ENCODE measurements at places on chromosomes 6 and 20.

DNA sequence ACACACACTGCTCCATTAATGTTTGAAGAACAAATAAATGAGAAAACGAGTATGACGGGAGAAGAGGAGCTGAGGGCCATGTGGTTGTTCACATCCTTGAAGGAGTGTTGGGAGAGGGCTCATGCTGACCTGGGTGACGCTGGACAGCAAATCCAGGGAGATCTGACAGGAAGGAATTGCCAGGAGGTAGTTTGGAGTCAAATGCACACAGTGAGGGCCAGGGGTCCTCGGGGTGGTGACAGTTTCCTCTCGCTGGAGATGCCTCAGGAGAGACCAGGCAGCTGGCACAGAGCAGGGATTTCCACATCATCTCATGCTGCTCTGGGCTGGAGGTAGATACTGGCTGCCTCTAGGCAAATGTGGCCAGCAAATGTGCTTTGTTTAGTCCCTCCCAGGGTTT is 2.0 kb upstream of the TMEM181 start:
- DNase-seq: peak; percentile 61

GRCh38 chr6:98828941-98829411 is 5.4 kb upstream of the POU3F2 start:
- no peak for DNase-seq

DNA sequence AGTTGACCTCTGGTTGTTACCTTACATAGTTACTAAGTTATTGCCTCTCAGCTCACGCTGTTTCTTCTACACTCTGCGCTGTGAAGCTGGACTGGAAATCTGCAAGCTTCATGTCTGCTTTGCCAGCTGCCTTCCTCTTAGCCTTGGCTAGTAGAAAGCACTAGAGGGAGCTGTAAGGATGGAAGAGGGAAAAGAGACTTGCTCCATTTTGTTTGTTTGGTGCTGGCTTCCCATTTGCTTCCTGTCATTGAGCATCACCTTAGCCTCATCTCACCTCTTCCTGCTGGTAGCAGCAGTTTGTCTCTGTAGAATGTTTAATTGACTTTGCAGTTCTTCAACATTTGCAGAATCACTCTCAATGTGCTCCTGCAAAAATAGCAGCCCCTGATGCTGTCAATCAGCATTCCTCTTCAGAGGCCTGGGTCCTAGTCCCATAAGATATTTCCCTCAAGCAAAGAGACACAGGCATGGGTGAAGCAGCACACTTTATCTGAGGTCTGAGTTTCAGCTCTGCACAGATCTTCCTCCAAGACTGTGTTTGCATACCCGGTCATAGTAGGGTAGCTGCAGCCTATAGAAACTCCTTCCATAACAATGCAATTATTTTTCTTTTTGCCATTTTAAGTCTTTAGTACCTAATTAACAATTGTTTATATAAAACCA is 302.2 kb upstream of the EPHA7 start:
- no peak for DNase-seq

DNA sequence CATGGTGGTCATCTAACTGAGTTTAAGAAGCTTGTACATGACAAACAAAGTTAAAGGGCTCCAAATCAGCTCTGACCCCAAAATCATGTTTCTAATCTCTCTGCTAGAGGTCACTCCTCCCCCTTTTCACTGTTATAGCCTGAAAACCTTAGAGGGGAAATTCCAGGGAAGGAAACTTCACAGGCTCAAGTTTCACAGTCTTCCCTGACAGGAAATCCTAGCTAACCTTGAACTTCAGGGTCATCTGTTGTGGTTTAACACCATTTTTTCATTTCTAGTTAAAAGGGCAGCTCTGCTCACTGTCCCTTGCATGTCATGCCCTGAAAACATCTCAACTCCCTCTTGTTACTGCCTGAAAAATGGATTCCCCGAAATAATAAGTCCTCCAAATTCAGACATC is 104.4 kb upstream of the BMP2 start:
- no peak for DNase-seq

- DNase-seq: no peak
Observed at GRCh38 chr6:16476861-16477260, 238.5 kb downstream of the GMPR start.

DNA sequence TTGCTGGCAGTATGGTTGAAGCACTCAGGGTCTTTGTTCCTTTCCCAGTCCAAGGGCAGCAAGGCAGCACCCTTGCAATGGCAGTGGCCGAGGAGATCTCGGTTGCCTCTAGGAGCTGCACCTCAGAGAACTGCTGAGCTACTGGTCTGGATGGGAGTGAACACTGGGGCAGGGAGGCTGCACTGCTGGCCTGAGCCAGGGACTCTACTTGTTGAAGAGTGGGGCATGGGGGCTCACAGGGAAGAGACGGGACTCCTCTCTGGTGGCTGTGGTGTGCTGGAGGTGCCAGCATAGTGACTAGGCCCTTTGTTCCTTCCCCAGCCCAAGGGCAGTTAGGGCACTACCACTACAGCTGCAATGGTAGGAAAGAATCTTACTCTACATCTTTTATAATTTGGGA is 203.0 kb downstream of the ZDHHC14 start:
- no peak for DNase-seq

DNA sequence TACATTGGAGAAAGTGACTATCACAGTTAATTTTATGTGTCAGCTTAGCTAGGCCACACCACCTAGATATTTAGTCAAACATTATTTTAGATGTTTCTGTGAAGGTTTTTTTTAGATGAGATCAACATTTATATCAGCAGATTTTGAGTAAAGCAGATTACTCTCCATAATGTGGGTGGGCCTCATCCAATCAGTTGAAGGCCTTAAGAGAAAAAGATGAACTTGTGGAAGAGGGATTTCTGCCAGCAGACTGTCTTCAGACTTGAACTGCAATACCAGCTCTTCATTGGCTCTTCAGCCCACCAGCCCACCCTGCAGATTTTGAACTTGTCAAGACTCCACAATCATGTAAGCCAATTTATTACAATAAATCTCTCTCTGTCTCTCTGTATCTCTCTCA is 25.1 kb upstream of the FBXO30 start:
- DNase-seq: no peak

GRCh38 chr20:12847872-12848271 is 160.9 kb upstream of the SPTLC3 start:
- no peak for DNase-seq

- no peak for DNase-seq
Observed at GRCh38 chr6:22194188-22194921, 102.5 kb downstream of the PRL start.

DNA sequence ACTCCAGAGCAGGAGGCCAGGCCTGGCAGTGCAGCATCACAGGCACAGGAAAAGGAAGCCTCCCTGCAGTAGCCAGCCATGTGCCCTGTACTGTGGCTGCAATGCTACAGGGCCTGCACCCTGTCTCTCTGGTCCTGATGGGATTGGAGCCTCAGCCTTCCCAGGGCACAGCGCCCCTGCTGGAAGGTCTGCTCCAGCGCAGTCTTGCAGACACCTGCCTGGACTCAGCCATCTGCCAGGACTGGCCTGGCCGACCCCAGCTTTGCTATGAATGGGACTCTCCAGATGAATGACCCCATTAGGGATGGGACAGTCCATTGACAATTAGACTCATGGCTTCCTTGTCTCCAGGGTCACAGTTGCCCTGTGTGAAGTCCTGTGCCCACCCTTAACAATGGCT is 251.6 kb downstream of the ERMARD start:
- DNase-seq: no peak

DNA sequence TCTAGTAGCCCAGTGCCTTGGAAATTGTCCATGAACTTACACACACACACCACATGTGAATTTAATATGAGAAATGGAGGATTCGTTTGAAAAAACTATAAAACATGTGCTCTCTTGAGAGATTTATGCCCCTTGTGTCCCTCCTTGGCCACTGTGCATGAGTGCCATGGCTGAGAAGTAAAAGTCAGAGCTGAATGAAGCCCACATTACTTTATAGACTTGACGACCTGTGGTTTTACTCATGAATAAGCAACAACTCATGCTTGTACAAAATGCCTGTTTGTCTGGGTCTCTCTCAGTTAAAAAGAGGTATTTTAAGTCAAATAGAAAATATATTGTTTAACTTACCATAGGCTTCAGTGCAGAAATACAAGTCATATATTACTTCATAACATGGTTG is 102.7 kb downstream of the KCNQ5 start:
- no peak for DNase-seq

DNA sequence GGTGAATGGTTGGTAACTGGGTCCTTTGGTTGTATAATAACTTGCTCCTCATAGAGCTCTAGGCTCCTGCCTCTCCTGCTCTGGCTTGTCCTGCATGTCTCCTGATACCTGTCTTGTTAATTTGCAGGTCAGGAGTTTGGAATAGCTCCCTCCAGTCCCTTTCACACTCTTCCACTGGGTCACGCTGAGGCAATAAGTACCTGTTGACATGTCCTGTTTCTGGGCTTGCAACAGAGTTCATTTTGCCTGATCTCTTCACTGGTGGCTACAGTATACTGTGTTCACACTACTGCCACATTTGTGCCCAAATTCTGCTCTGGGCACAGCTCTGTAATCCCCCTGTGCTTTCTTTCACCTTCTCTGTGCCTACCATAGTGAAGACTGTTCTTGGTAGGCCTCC is 25.4 kb upstream of the C20orf144 start:
- peak; percentile 21 for DNase-seq

DNA sequence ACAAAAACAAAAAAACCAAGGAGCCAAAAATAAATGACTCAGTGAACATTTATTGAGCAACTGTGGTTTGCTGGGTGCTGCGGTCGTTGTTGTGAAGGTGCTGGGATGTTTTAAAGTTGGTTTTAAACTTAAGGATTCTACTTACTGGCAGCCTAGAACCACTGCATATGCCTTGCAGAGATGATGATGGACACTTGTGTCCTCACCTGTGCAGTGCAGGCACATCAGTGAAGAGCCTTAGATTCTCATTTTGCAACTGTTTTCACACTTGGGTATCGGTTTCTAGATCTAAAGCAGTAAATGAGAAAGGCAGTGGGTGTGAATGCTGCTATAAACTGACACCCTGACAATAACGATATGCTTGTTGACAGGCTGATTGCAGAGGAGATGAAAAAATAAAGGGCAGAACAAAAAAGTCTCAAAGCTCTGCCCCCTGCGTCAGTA is 68.8 kb downstream of the UTRN start:
- DNase-seq: no peak

DNA sequence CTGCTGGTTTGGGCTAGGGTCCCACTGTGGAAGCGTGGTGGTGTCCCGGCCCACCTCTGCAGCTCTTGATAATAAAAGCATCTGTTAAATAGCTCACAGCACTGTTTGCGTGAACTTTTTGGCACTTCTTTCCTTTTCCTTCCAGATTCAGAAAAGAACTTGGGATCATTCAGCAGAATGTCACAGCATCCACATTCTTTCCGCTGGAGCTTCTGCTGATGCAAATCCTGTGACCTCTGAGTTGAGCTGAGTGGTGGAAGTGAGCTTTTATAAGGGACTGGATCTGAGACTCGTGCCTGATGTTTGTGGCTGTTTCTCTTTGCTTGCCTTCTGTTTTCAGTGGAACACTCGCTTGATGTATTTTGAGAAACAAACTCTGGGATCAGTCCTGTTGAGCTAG is 3.9 kb downstream of the OSBPL2 start:
- DNase-seq: no peak

All from coronary artery (tissue), 2 donors.